ENCODE measurements at places on chromosomes 13 and 19.

- DNase-seq, result peak; percentile 13
These were observed 16.8 kb upstream of the COMP start for GRCh38 chr19:18807861-18808331.

- peak; percentile 59 for DNase-seq
These were observed 330.8 kb downstream of the DLEU7 start for GRCh38 chr13:50512474-50513299.

- DNase-seq, result no peak
These were observed 29.2 kb downstream of the C2CD4C start for GRCh38 chr19:379796-380195.

DNA sequence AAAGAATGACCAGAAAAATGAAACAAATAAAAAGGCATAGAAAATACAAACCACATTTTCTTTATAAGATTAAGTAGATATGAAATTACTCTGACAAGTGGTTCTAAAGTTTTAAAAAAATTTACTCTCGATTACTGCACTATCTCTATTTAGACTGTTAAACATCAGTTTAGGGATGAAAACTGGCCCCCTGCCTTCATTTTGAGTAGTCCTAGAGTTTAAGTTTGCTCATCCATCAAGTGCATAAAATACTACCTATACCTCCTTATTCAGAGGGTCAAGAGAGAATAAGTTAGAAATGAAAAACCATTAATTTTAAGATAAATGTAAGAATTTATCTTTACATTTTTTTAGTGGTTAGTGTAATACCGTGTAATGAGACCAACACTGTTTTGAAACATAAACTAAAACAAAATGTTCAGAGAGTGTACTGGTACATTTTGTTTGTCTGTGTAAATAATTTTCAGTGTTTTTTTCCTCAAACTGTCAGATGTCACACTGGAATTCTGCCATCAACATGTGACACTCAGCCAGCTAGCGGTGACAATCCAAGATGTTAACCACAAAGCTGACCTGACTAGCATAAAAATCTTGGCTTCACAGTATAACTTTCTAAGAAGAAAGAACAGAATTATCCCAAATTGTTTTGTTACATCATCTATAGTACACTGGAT lies 184.8 kb upstream of the PCDH20 start:
- no peak for DNase-seq

DNA sequence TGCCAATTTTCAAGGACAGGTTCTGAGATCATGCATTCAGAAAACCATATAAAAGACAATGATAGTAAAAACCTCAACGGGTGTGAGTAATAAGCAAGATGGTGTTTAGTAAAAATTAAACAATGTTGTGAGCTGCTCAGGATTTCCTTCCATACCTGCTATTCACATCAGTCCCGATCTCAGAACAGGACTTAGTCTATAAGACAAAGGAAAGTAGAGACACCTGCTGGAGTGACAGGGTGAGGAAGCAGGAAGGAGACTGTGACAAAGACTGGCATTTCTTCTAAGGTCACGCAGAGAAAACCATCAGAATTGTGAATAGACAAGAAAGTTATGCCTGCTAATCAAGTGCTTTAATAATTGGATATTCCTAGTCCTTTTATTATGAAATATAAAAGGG lies 648.0 kb downstream of the DACH1 start:
- peak; percentile 6 for DNase-seq

DNA sequence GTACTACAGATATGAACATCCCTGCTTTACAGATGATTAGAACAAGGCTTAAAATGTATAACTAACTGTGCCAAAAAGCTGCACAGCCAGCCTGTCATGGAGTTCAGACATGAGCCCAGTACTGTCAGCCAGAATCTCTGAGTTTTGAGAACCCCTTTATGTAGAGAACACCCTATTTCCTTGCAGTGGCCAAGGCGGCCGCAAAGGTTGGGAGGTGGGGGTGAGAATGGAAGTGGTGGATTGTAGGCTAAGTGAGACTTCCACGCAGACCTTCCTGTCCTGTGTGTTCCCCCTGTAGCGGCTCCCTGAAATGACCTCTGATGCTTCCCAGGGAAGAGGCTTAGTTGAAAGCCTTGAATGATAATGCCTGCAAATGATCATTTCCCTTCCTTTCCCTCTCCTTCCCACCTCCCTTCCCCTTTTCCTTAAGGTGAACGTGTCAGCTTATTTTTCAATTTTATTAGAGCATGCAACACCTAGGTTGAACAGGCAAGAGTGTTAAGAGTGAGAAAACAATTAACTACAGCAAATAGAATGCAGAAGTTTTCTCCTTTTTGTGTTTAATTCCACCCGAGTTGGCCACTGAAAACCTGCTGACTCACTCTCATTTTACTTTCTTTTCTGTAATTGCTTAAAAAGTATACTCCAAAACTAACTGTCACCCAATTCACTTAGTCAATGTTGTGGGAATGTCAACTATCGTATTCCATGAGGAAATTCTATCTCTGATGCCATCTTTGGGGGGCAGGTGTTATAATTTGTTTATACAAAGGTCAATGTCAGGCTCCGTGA lies 167.0 kb upstream of the EDNRB start:
- no peak for DNase-seq

DNA sequence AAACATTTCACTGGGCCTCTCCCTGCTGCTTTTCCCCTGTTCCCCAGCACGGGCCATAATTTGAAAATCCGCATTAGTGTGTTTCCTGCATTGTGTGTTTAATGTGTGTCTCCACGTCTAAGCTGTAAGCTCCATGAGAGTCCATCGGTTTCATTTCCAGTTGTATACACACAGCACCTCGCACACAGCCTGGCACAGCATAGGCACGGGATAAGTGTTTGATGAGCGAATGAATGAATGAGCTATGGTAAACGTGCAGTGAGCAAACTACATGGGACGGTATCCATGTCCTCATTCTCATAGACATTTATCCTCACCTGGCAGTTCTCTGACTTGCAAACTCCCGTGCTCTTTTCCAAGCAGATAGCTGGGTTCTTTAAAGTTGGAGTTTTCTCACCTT lies 106.1 kb downstream of the RAB20 start:
- DNase-seq, result no peak

DNA sequence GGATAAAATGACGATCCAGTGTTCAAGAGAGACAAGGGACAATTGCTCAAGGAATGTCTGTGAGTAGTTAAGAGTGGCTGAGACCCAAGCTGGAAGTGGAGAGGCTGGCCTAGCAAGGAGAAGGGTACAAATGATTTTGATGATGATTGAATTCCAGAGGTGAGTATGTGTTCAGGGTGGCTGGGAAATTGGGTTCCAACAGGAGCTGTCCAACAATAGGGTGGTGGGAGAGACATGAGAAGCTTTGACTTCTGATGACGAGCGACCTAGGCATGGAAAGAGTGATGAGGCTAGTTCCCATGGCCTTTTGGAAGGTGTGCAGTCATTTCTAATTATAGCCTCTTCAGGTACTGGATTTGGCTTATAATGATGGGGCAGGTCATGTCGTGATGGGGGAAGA lies 29.1 kb upstream of the DCLK1 start:
- no peak for DNase-seq

DNA sequence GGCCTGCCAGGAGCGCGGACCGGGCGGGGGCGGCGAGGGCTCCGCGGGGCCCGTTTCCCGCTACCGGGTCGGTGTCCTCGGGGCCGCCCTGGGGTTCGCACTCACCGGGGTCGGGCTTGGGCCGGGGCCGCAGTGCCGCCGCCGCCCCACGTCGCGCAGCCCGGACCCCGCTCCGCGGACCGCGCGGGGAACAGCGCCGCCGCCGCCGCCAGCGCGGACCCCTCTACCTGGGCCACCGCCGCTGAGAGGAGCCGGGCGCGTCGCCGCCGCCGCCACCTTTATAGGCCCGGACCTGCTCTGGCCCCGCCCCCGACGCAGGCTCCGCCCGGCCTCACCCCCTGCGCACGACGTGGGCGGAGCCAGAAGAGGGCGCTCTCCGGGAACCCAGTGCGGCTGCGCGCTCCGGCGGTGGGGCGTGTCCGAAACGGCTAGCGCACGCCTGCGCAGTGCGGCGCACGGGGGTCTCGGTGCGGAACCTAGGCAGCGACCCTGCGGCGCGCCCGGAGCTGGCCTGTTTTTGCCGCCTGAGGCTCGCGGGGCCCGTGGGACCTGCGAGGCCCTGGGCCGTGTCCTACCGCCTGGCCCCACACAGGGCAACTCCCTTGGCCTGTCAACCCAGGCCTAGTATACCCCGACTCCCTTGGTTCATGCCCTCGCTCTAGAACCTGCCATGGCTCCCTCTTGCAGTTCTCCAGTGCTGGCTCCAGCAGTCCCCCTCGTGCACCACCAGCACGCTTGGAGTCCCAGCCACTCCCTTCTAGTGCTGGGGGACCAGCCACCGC lies at the start of gene MKNK2:
MKNK2 (minus strand) TSS at position 254 of the 782 bp plus-strand sequence. CDS start 393 bp downstream, outside the sequence.
- DNase-seq, result peak; percentile 97

GRCh38 chr19:38862321-38863059 lies 12.7 kb upstream of the HNRNPL start:
- DNase-seq, result no peak

GRCh38 chr19:47232422-47233211 lies 1.6 kb upstream of the BBC3 start:
- peak; percentile 31 for DNase-seq

GRCh38 chr19:13797058-13797440 lies 1.8 kb downstream of the ZSWIM4 start:
- no peak for DNase-seq

DNA sequence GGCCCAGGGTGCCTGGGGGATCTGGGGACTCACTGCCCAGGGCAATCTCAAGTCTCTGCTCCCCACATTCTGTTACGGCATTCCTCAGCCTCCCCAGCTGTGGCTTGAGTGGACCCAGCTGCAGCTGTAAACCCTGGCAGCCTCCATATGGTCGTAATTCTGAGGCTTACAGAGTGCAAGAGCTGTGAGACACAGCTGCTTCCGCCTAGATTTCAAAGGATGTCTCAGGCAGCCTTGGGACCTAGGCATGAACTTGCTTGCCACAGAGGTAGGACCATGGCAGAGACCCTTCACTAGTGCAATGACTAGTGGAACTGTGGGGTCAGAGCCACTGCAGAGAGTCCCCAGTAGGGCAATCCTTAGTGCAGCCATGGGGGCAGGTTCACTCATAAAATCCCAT lies 297.5 kb downstream of the ENOX1 start:
- no peak for DNase-seq

DNA sequence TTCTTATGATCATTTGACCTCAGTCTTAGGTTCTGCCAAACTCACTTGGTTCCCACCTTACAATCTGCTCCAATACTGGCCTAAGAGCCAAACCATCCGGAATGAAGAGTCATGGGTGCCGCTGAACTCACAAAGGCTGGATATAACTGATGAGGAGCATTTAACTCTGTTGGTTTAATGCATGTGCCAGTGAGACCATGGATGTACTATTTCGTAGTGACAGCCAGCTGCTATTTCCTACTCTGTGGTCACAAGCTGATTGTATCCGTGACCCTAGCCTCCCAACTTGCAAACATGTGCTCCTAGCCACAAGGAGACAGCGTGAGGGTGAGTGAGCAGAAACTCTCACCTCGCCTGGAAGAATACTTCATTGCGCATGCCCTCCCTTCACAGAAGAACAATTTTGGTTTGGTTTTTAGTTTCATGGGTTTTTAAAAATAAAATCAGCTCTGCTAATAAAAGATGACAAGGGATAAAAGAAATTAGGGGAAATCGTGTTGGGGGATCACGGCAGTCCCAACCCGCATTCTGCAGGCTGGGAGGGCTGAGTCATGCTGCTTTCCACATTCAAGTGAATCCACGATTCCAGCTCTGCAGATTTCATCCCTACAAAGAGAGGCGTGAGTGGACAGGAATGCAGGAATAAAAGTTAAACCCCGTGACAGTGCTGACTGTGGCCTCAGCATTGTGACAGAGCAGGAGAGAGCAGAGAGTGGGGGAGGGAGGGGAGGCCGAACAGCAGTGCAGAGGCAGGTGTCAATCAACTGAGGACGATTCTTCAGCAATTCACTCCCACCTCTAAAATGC lies 66.8 kb upstream of the RAP2A start:
- no peak for DNase-seq

GRCh38 chr13:38394777-38395496 lies 45.3 kb downstream of the UFM1 start:
- no peak for DNase-seq

DNA sequence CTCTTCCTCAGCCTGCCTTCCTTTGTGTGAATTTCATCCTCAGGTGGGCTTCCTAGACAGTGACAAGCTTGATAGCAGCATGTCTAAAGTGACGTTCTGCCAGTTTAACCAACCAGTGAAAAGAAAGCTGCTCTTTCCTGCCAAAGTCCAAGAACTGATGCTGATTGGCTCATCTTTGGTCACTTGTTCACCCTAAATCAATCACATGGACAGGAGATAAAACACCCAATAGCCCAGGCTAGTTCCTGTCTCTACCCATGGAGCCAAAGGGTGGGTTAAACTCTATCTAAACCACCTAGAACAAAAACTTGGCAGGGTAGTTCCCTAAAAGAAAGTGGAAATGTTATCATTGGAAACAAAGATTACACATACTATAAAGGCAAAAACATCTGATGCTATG lies 50.8 kb downstream of the GPALPP1 start:
- no peak for DNase-seq

GRCh38 chr13:32060401-32060878 lies 28.9 kb downstream of the FRY start:
- no peak for DNase-seq

- no peak for DNase-seq
These were observed 805.6 kb upstream of the ARGLU1 start for GRCh38 chr13:107373551-107373950.

DNA sequence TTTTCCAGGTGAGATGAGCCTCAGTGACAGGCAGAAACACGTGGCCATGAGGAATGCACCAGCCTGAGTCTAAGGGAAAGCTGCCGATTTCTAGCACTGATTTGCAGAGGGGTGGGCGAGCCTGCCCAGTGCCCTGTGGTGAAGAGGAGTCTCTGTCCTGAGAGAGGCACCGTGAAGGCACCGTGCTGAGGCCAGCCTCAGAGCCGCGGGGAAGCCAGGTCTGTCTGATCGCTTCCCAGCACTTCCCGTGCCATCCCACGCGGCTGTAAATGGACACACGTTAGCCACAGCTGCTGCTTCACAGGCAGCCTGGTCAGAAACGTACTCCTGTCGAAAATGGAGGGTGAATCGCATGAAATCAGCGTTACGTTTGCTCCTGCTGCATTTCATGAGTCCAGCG lies 79.8 kb downstream of the ATP11A start:
- no peak for DNase-seq

GRCh38 chr13:74707291-74707690 lies 573.1 kb upstream of the KLF12 start:
- DNase-seq, result no peak

DNA sequence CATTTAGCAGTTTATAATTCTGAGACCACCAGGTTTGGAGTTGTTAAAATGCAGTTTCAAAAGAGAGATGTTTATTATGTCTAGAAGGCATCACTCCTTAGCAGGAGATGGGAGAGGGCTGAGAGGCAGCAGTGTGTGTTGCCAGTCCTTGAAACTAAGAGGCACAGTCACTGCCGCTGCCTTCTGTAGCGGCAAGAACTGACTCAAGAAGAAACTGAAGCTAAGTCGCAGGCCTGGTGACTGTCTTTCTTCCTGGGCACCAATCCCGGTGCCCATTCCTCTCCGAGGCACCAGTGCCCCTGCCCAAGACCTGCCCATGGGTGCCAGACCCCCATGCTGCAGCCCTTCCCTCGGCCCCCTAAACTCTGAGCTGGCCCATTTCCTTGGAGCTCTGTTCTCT lies 20.1 kb downstream of the N4BP2L1 start:
- DNase-seq, result no peak
